ENCODE measurements at places on chromosomes 3 and 15. TPM values are rescaled to one million over a fixed set of nuclear protein-coding genes. Genes with fewer than 3 reads are reported as not detected.

TRIM71 gene
- not detected for total RNA-seq

SLC26A6 gene
- 19.0 TPM for total RNA-seq

NXPE3 gene
- total RNA-seq, result 27.3 TPM

CCR8 gene
- total RNA-seq, result not detected

CHCHD6 gene
- 14.0 TPM for total RNA-seq

BTLA gene
- total RNA-seq, result not detected

CHRFAM7A gene
- under 0.01 TPM for total RNA-seq

TMEM207 gene
- total RNA-seq, result not detected

C3orf85 gene
- total RNA-seq, result not detected

C2CD4B gene
- total RNA-seq, result not detected

IQCF5 gene
- not detected for total RNA-seq

GPR176 gene
- total RNA-seq, result 142 TPM

COL6A5 gene
- under 0.01 TPM for total RNA-seq

NT5DC2 gene
- total RNA-seq, result 227 TPM

ALDH1A3 gene
- 604 TPM for total RNA-seq

ZNF717 gene
- total RNA-seq, result 17.0 TPM

All from smooth muscle cell of the umbilical artery (primary cell).